ENCODE measurements at places on chromosomes 12 and 14.
A peak's percentile ranks its signal among the peaks of the same experiment; 100 is the strongest.

GRCh38 chr14:23172096-23172495, 11.4 kb downstream of the SLC7A8 start:
- no peak for DNase-seq

DNA sequence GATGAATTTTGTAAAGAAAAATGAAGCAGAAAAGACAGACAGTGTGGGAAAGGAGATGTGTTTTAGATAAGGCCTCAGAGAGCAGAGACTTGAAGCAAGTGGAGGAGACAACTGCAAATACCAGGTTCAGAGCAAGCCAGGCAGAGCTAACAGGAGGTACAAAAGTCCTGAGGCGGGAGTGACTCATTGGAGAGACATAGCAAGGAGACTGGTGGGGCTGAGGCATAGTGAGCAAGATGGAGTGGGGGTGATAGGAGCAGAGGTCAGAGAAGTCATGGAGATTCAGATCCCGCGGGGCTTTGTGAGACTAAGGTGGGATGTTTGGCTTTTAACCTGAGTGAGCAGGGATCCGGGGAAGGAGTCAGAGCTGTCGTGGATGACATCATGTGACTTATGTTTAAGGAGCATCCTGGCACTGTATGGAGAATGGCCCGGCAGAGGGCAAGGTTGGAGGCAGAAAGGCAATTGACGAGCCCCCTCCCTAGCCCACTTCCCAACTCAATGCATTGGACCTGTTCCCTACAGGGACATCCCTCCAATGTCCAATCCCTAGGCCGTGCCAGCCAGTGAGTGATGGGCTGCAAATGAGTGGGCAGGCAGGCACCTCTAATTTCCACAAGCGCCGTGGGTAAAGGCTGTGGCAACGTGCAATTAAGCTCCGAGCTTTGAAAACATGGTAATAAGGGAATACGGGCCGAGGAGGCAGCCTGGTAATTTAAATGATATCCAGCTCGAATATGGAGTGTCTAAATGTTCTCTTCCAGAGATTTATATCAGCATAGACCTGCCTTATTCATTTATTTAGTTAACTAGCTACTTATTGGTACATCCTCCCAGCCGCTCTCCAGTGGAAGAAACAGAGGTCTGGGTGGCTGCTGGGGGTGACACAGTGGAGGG, 206.8 kb upstream of the LHX5 start:
- no peak for DNase-seq

- DNase-seq: peak; percentile 44
Measured at GRCh38 chr14:22231018-22231417, 358.0 kb downstream of the DAD1 start.

GRCh38 chr12:101928556-101928955, 51.2 kb downstream of the DRAM1 start:
- no peak for DNase-seq

- no peak for DNase-seq
Measured at GRCh38 chr14:41558490-41558889, 48.2 kb upstream of the LRFN5 start.

- no peak for DNase-seq
Measured at GRCh38 chr14:99698642-99699041, 14.5 kb downstream of the CYP46A1 start.

DNA sequence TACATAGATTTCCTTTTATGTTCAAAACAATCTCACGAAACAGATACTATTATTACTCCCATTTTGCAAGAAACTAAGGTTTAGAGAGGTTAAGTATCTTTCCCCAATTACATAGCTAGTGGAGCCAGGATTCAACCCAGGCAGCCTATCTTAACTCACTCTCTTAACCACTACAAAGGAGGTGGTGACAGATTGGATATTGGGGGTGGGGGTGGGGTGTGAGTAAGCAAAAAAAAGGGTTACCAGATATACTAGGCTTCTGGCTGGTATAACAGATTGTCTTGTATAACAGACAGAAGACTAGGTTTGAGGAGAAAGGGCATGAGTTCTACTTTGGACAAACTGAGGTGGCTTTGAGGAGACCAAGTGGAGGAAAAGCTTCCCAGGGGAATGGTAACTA, 2.1 kb downstream of the GMFB start:
- no peak for DNase-seq

Measured in CD4-positive, alpha-beta T cell treated with Interleukin-15 for 1 hour (primary cell).